Adipocyte (in vitro differentiated cells): ENCODE measurements at places on chromosomes 6 and 20.

- DNase-seq: no peak
Measured at GRCh38 chr20:2696646-2697045, 4.1 kb downstream of the EBF4 start.

DNA sequence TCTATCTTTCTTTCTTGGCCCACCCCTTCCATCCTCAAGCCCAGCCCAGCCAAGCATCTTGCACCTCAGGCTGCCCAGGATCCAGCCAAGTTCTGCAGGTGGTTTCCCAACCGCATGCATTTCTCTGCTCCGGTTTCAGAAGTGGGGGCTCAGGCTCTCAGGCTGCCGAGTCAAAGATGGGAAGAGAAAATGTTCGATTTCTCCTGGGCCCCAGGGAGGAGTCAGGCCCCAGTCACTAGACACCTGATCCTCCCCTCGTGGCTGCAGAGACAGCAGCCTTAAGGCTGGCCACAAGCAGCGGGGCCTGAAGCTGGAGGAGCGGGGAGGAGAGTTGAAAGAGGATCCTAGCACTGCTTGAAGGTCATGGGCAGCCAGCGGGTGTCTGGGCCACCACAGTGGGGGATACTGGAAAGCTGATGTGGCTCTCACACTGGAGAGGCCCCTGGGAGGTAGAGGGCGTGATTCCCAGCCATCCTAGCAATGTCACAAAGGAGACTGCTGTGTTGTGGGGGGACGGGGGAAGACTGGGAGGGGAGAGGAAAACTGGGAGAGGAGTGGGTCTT is 42.2 kb upstream of the ZFAND3 start:
- DNase-seq: no peak

GRCh38 chr20:17518339-17519052 is 12.7 kb downstream of the BFSP1 start:
- DNase-seq: peak; percentile 21

DNA sequence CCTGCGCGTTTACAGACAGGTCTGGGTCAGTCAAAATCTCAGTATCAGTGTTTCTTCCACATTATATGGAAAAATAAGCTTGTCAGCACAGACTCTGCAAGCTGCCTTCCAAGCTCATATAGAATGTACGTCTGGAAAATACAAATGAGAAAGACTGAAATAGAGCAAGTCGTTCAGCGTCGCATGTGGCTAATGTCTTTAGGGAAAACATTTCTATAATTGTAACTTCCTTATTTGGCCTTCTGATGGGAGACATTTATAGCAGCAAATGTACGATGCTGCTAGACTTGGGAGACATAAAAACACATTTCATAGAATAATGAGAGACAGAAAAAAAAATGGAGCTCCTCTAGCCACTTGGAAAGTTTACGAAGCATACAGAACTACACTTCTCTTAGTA is 122.2 kb downstream of the KIF16B start:
- no peak for DNase-seq

- DNase-seq: no peak
Measured at GRCh38 chr20:35316086-35316485, 23.9 kb upstream of the FAM83C start.

GRCh38 chr6:50056242-50056641 is 6.5 kb upstream of the DEFB112 start:
- DNase-seq: no peak

DNA sequence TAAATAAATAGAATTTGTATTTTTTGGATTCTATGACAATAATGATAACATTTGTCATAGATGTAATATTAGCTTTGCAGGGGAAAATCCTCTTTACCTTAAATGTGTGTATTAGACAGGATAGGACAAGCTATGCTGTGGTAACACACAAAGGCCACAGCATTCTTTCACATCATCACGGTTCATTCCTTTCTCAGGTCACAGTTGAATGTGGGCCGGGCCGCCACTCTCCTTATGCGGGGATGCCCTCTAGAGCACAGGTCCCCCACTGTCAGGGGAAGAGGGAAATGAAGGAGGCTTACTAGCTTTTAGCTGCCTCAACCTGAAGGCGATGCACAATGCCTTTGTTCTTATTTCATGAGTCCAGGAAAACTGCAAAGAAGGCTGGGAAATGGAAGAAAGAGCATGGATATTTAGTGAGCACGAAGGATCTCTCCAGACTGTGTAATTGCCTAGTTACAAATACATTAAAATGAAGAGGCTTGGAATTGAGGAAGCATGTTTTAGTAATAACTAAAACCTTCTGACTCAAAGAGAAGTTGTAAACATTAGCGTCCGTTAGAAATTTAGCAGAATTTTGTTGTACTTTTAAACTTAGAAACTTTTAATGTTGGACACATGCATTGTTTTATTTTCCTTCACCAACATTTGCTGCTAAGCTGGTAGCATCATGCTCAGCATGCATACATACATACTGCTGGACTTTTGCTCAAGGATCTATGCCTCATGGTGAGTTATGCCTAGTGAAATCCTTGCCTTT is 248.9 kb upstream of the FOXQ1 start:
- peak; percentile 34 for DNase-seq

- DNase-seq: no peak
Measured at GRCh38 chr6:129236001-129236517, 353.1 kb downstream of the LAMA2 start.

GRCh38 chr6:101453221-101453620 is 59.7 kb downstream of the GRIK2 start:
- DNase-seq: no peak

GRCh38 chr6:30917041-30917440 is 3.0 kb downstream of the VARS2 start:
- no peak for DNase-seq

- DNase-seq: no peak
Measured at GRCh38 chr20:63532449-63532971, 4.7 kb downstream of the PTK6 start.

DNA sequence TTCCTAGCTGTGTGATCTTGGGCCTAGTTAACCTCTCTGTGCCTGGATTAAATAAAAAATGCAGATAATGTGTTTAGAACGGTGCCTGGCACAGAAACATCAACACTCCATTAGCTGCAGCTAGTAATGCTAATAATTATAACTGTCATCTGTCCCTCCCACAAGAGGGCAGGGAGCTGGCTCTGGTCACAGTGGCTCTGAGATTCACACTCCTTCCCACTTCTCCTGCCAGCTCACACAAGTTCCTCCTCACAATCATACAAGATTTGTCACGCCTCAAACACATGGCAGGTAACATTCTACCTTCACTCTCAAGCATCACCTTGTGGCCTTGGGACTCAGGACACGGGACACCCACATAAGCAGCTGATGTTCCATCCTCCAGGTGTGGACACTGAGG is 2.4 kb downstream of the ADA start:
- no peak for DNase-seq

- no peak for DNase-seq
Measured at GRCh38 chr6:1592852-1593251, 16.9 kb upstream of the FOXC1 start.

GRCh38 chr20:48656137-48656536 is 171.7 kb downstream of the PREX1 start:
- no peak for DNase-seq

GRCh38 chr6:82419132-82419581 is 55.5 kb downstream of the TPBG start:
- DNase-seq: no peak

GRCh38 chr6:78483553-78484197 is 383.7 kb upstream of the IRAK1BP1 start:
- DNase-seq: no peak

DNA sequence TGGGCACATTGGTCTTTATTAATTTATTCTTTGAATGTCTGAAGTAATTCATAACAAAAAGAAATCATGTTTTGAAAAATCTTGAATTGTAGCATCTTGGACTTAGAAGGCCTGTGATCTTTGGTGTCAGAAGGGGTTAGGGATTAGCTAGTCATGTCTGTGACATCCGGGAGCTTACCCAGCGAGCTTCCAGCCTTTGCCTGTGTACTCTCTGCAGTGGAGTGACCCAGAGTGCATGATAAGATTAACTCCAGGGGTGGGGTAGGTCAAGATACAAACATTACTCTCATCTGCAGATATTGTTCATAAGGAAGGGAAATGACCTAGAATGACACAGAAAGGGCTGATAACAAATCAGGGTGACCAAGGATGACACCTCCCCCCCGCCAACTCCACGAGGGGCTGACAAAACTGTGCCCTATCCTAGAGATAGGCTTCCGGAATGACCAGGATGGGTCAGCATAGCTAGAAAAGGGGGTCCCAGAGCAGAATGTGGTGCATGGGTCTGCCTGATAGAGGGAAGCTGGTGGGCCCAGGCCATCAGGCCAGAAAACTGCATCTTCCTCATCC is 56.6 kb upstream of the BLCAP start:
- no peak for DNase-seq

- no peak for DNase-seq
Measured at GRCh38 chr6:44265722-44266233, 427 bp upstream of the NFKBIE start.
